ENCODE measurements at places on chromosomes 1 and 21.

DNA sequence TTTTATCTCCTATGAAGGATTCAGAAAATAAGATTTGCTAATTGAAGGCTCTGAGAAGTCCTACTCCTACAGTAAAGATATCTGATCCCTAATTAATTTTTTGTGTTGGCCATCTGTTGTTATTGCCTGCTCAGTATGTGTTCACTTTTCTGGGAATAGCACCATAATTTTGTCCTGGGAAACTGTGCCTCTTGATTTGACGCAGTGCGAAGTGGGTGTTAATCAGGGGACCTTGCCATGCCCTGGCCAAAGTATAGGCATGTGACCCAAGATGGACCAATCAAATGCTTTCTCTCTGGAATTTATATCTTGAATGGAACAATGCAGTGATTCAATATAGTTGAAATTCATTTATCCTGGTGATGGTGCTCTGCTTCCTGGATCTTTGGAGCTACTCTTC lies 30.4 kb upstream of the GNG12 start:
- DNase-seq, result no peak

DNA sequence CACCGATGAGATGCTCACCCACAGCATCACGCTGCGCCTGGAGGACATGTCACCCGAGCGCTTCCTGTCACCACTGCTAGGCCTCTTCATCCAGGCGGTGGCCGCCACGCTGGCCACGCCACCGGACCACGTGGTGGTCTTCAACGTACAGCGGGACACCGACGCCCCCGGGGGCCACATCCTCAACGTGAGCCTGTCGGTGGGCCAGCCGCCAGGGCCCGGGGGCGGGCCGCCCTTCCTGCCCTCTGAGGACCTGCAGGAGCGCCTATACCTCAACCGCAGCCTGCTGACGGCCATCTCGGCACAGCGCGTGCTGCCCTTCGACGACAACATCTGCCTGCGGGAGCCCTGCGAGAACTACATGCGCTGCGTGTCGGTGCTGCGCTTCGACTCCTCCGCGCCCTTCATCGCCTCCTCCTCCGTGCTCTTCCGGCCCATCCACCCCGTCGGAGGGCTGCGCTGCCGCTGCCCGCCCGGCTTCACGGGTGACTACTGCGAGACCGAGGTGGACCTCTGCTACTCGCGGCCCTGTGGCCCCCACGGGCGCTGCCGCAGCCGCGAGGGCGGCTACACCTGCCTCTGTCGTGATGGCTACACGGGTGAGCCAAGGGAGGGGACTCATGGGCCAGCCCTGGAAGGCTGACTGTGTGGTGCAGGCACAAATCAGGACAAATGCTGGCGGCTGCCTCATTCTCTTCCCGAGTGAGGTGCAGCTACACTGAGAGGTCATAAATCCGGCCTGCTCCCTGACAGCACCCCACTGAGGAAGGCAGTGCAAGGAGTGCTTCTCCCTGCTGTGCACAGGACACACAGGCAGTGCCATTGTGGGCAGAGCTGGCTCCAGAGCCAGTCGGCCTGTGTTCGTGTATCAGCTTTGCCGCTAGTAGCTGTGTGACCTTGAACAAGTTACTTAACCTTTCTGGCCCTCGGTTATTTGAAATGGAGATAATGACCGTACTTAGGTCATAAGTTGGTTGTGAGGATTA lies 9.4 kb downstream of the CELSR2 start:
- no peak for DNase-seq

- DNase-seq, result no peak
These were observed 27.5 kb downstream of the SLC22A15 start for GRCh38 chr1:116003823-116004222.

GRCh38 chr21:46128933-46129571 lies 26.3 kb downstream of the FTCD start:
- DNase-seq, result no peak

DNA sequence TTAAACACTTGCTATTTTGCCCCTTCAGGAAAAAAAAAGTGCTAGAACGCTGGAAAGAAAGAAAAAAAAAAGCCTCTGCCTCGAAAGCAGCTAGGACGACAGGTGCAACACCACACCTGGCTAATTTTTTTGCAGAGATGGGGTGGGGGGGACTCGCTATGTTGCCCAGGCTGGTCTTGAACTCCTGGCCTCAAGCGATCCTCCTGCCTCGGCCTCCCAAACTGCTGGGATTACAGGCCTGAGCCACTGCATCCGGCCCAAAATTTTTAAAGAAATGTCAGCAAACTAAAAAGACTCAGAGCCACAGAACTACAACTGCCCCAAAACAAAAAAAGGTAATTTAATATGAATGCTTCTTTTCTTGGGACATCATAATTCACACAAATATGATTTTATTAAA lies 1.4 kb downstream of the DOCK7 start:
- no peak for DNase-seq

GRCh38 chr1:201515062-201515750 lies 8.3 kb upstream of the CSRP1 start:
- DNase-seq, result no peak

DNA sequence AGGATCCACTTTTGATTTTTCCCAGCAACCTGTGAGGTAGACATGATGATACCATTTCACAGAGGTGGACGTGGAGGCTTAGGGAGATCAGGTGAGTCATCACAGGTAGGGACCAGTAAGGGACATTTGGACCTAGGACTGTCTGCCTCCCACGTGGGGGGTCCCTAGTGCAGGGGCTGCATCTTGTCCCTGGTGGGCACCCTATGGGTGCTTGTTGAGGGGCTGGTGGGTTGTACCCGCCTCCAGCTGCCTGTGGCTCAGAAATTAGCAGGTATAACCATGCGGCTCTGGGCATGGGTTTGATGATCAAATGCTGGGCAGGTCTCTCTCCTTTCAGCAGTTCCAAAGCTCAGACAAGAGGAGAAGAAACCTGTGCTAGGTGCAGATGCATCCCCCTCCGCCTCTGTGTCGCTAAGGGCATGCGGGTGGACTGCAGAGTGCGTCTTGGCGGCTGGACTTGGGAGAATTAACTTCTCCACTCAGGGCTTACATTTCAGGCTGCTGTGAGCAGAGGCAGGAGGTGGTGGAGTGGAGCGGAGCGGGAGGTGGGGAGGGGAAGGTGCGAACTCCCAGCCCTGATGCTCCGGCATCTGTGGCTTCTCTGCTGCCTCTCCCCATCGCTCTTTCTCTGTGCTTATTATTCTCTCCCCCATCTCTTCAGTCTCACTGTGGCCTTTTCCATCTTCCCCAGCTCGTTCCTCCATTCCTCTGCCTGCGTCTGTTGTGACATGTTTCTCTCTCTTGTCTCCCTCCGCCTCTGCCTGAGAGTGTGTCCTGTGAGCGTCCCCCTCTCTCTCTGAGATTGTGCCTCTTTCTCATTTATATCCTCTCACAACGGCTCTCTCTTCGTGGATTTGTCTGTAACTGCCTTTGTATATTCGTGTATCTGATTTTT lies 146.8 kb downstream of the PTPRU start:
- DNase-seq, result no peak

DNA sequence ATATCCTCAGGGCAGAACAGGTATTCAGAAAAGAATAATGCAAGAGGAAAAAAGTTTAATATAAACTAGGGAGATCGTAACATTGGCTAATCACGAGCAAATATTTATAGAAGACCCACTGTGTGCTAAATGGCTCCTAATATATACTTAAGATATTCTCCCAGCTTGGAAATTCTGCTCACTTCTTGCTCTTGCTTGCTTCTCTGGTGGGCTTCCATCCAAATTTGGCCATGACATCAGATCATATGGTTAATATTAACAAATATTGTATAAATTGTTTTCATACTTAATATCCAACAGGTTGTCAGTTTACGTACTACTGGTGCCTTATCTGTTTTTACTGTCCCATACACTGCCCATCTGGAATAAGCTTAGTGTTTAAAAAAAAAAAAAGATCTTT lies 1.1 kb downstream of the COX20 start:
- DNase-seq, result no peak

- no peak for DNase-seq
These were observed 5.9 kb upstream of the DPT start for GRCh38 chr1:168734946-168735345.

GRCh38 chr21:32475162-32475812 lies 62.8 kb downstream of the EVA1C start:
- no peak for DNase-seq

DNA sequence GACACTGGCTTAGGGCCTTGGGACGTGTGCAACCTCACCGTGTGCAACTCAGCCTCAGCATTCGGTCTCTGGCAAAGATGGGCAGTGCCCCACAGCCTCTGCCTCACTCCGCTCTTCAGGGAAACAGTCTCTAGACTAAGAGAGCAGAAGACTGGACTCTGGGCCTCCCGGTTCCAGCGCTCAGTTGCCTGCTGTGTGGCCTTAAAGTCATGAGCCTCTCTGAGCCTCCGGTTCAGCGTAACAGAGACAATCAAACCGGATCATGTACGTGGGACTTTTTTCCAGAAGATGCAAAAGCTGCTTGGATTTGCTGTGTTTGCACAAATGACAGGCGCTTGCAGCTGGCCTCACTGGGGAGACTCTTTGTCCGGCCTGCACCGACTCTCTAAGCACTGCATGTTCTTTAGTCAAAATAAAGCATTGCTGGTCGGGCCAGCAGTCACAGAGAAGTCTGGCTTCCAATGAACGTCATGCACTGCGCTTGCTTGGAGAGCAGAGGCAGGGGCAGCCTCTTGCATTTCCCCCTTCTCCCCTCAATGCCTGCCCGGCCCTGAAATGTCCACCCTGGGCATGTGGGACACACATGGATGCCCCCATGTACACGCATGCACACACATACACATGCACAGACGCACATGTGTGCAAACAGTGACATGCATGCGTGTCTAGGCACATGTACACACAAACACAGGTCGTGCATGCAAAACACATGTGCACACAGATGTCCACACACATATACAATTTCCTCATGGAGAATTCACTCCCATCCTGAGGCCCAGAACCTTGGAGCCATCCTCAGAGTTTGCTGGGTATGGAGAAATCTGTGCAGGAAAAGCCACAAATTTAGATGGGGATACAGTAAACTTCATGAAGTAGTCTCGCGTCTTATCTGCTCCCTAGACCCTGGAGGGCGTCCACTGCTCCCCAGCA lies 152.4 kb downstream of the PRDM16 start:
- DNase-seq, result no peak

Data from NCI-H1048 (cell line).